Body of pancreas (tissue), 4 donors: ENCODE measurements at places on chromosomes 3 and 15. TPM values are rescaled to one million over a fixed set of nuclear protein-coding genes. Genes with fewer than 3 reads are reported as not detected.
A peak's percentile ranks its signal among the peaks of the same experiment; 100 is the strongest.

- H3K4me3 ChIP-seq, result peak overlapping the region; percentile 68
- peak overlapping the region; percentile 96 for H3K27ac ChIP-seq
- H3K27me3 ChIP-seq, result no peaks in the 10 kb centered on the region
- peaks cover 31% of the 10 kb centered on the region for H3K4me1 ChIP-seq
- peak; percentile 87 for DNase-seq
Measured at GRCh38 chr3:51671734-51672475, 853 bp downstream of the TEX264 start.

- H3K36me3 ChIP-seq, result no peaks in the 10 kb centered on the region
- no peak for DNase-seq
- H3K4me1 ChIP-seq, result no peaks in the 10 kb centered on the region
- H3K27ac ChIP-seq, result no peak overlapping the region
Measured at GRCh38 chr3:87498358-87499080, 222.1 kb upstream of the POU1F1 start.

GRCh38 chr3:128496602-128497304 is 3.8 kb upstream of the GATA2 start:
- DNase-seq, result peak; percentile 11
- no peak overlapping the region for H3K4me3 ChIP-seq
- peaks cover 40% of the 10 kb centered on the region for H3K4me1 ChIP-seq
- peaks cover under 1% of the 10 kb centered on the region for H3K27me3 ChIP-seq
- no peaks in the 10 kb centered on the region for H3K36me3 ChIP-seq

Gene TMEM207
- not detected for total RNA-seq

- no peaks in the 10 kb centered on the region for H3K27me3 ChIP-seq
- H3K4me3 ChIP-seq, result no peak overlapping the region
- H3K27ac ChIP-seq, result no peak overlapping the region
- no peaks in the 10 kb centered on the region for H3K4me1 ChIP-seq
- DNase-seq, result no peak
Measured at GRCh38 chr3:196016059-196016458, 65.8 kb downstream of the TFRC start.

- no peaks in the 10 kb centered on the region for H3K4me1 ChIP-seq
- no peaks in the 10 kb centered on the region for H3K36me3 ChIP-seq
- H3K4me3 ChIP-seq, result no peak overlapping the region
- H3K27me3 ChIP-seq, result no peaks in the 10 kb centered on the region
- no peak overlapping the region for H3K27ac ChIP-seq
Measured at GRCh38 chr3:114336857-114337256, 43.0 kb downstream of the TIGIT start.

DNA sequence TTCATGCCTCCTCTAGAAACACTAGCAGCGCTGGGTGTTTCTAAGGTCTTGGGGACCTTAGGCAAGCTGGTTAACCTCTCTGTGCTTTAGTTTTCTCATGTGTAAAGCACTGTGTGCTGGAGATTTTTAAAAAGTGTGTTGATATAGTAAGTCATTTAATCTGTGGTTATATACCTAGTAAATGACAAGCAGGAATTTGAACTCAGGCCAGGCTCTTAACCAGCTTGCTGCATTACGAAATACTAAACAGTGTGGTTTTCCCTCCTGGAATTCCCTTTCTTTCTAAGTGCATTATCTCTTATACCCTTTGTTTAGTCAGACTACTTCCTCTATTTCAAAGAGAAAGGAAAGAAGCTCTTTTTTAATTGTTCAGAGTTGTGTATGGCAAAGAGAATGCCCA is 26.5 kb downstream of the NEO1 start:
- DNase-seq, result peak; percentile 36
- no peak overlapping the region for H3K27ac ChIP-seq
- H3K4me3 ChIP-seq, result no peak overlapping the region
- H3K27me3 ChIP-seq, result no peaks in the 10 kb centered on the region
- peaks cover 29% of the 10 kb centered on the region for H3K4me1 ChIP-seq
- no peaks in the 10 kb centered on the region for H3K36me3 ChIP-seq

Gene LIPH
- total RNA-seq, result 10.9 TPM

Gene CLN6
- 21.1 TPM for total RNA-seq

Gene TRAT1
- total RNA-seq, result not detected

DNA sequence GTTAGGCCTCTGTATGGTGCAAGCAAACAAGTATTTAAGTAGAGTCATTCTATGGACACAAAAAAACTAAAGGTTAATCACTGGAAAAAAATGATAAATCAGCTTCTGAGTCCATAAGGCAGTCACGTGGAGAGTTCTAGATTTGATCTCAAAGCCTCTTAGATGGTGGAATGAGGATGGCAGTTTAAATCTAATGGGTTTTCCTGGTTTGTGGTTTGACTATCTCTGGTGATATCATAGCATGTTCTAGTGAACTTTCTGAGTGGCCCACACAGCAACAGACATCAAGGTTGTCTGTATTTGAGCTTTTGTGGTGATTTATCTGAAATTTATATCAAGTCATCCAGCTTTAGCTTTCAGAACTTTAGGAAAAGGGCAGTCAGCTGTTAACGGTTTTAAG is 52.4 kb downstream of the ILDR1 start:
- DNase-seq, result no peak
- no peaks in the 10 kb centered on the region for H3K36me3 ChIP-seq
- no peaks in the 10 kb centered on the region for H3K27me3 ChIP-seq
- no peak overlapping the region for H3K4me3 ChIP-seq
- H3K4me1 ChIP-seq, result peaks cover 23% of the 10 kb centered on the region

DNA sequence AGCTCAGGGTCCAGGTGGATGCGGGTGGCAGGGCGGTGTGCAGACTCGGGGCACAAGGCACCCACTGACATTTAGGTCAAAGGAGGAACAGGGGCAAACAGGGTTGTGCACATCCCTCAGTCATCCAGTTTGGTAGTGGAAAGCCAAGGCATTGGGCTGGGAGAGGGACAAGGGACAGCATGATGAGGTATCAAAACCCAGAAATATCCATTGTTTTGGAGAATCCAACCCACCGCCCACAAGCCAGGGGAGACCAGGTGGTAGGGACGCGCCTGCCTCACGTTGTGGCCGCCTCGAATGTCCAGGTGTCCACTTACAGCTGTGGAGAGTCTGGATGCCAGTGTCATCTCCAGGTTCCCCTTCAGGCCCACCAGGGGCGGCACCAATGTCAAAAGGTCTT is 33.3 kb downstream of the SLC41A3 start:
- no peak overlapping the region for H3K27ac ChIP-seq
- no peak overlapping the region for H3K4me3 ChIP-seq
- no peaks in the 10 kb centered on the region for H3K4me1 ChIP-seq
- H3K36me3 ChIP-seq, result no peaks in the 10 kb centered on the region
- H3K27me3 ChIP-seq, result no peaks in the 10 kb centered on the region
- no peak for DNase-seq

- peaks cover 86% of the 10 kb centered on the region for H3K4me1 ChIP-seq
- DNase-seq, result no peak
Measured at GRCh38 chr3:53239800-53240199, 16.0 kb downstream of the TKT start.

- H3K27ac ChIP-seq, result no peak overlapping the region
- no peak overlapping the region for H3K4me3 ChIP-seq
- no peaks in the 10 kb centered on the region for H3K27me3 ChIP-seq
- DNase-seq, result no peak
- H3K36me3 ChIP-seq, result no peaks in the 10 kb centered on the region
- H3K4me1 ChIP-seq, result no peaks in the 10 kb centered on the region
Measured at GRCh38 chr3:39216176-39216790, 23.9 kb upstream of the XIRP1 start.

DNA sequence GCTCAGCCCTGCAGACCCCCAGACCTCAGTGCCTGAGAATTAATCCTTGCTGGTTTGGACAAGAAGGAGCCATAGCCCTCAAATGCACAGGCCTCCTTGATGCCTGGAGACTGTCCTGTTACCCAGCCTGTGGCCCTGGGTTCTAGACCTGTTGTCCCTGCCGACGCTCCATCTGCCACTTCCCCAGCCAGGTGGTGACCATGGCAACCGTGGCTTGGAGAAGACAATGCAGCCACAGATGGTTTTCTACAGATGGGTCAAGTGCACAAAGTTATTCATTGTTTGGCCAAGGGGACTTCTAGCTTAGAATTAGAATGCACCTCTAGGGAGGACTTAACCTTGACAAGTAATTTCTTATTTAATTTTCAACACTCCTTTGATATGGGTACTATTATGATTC is 297.1 kb downstream of the UACA start:
- no peak overlapping the region for H3K4me3 ChIP-seq
- no peak for DNase-seq
- H3K27me3 ChIP-seq, result no peaks in the 10 kb centered on the region
- no peak overlapping the region for H3K27ac ChIP-seq
- H3K36me3 ChIP-seq, result no peaks in the 10 kb centered on the region
- H3K4me1 ChIP-seq, result no peaks in the 10 kb centered on the region

Gene FMN1
- 17.1 TPM for total RNA-seq

- H3K36me3 ChIP-seq, result no peaks in the 10 kb centered on the region
- DNase-seq, result no peak
- H3K4me1 ChIP-seq, result peaks cover 13% of the 10 kb centered on the region
- no peaks in the 10 kb centered on the region for H3K27me3 ChIP-seq
- no peak overlapping the region for H3K4me3 ChIP-seq
Measured at GRCh38 chr15:64875641-64876223, 34.0 kb downstream of the PLEKHO2 start.

- H3K4me3 ChIP-seq, result no peak overlapping the region
- H3K36me3 ChIP-seq, result no peaks in the 10 kb centered on the region
- H3K27me3 ChIP-seq, result no peaks in the 10 kb centered on the region
- no peak overlapping the region for H3K27ac ChIP-seq
Measured at GRCh38 chr15:76151599-76151974, 91.8 kb downstream of the TMEM266 start.

DNA sequence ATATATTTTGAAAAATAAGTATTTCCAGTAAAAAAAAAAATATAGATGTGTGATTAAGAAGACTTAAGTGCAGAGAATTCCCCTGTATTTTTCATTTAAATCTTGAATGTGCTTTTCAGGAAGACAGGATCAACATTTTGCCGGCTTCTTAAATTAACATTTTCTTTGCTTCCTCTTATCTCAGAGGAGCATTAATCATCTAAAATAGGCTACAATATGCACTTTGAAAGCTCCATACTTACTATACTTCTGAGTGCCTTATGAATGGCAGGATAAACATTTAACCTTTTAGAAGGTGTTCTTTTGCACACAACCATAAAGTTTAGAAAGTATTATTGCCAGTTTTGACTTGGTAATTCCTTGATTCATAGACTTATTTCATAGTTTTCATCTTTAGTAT is 164.3 kb downstream of the ECT2 start:
- DNase-seq, result no peak
- H3K4me1 ChIP-seq, result peaks cover 47% of the 10 kb centered on the region
- no peak overlapping the region for H3K4me3 ChIP-seq
- no peaks in the 10 kb centered on the region for H3K27me3 ChIP-seq
- H3K27ac ChIP-seq, result no peak overlapping the region
- H3K36me3 ChIP-seq, result no peaks in the 10 kb centered on the region

Gene AKAP13
- total RNA-seq, result 160 TPM

DNA sequence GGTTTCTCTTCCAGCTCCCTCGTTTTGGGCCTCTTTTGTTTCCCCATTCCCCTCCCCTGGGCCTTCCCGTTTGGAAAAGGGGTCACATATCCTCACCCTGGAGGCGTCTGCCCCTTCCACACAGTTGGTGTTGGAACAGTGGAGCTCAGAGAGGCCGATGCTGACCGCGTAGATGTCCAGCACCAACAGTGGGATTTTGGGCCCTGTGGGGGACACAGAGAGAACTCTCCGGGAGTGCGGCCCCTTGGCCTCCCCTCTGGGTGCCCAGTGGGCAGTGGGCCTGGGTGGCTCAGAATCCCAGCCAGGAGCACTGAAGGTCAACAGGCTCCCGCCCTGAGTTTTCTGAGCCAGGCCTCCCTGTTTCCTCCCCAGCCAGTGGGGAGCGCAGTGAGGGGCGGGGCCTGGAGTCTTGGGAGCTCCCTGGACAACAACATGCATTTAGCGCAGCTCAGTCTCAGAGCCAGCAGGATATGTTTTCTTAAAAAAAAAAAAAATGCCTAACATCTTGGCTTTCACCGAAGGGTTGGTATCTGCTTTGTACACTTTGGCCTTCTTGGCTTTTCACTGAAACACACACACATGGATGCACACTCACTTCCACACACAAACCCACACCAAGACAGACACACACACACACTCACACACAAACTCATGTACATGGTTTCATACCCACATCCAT is 670 bp upstream of the ISLR start:
- no peak overlapping the region for H3K27ac ChIP-seq
- H3K4me3 ChIP-seq, result no peak overlapping the region
- no peak for DNase-seq
- no peaks in the 10 kb centered on the region for H3K36me3 ChIP-seq

DNA sequence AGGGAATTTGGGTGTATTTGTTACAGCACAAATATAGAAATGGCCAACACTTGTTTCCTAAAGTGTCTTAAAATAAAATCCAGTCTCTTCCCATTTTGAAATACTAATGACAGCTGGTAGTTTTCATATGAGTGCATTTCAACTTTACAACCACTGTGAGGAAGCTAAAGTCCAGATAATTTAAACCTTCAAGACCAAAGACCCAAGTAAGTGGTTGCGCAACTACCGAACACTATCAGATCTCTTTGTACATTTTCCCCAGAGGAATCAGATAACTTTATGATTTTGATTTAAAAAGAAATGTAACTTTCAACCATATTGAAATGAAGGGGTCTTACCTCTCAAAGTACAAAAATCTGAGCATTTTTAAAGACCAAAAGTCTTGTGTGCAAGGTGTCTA is 14.3 kb downstream of the BCL2L10 start:
- H3K4me3 ChIP-seq, result no peak overlapping the region
- H3K36me3 ChIP-seq, result no peaks in the 10 kb centered on the region
- DNase-seq, result no peak
- no peaks in the 10 kb centered on the region for H3K27me3 ChIP-seq
- peaks cover 1% of the 10 kb centered on the region for H3K4me1 ChIP-seq

- H3K36me3 ChIP-seq, result no peaks in the 10 kb centered on the region
- no peak overlapping the region for H3K4me3 ChIP-seq
- no peak for DNase-seq
Measured at GRCh38 chr3:23262766-23263165, 59.6 kb downstream of the UBE2E2 start.

GRCh38 chr3:149638228-149639092 is 19.4 kb downstream of the WWTR1 start:
- no peaks in the 10 kb centered on the region for H3K36me3 ChIP-seq
- H3K27ac ChIP-seq, result peak overlapping the region; percentile 22
- no peak overlapping the region for H3K4me3 ChIP-seq
- H3K4me1 ChIP-seq, result peaks cover 63% of the 10 kb centered on the region
- DNase-seq, result peak; percentile 16
- H3K27me3 ChIP-seq, result no peaks in the 10 kb centered on the region

Gene NCBP2
- total RNA-seq, result 6.9 TPM

Gene SLC9C1
- not detected for total RNA-seq
